ENCODE measurements at places on chromosomes 4 and X.
A peak's percentile ranks its signal among the peaks of the same experiment; 100 is the strongest.

GRCh38 chr4:155353923-155354540 is 22.7 kb downstream of the MAP9 start:
- DNase-seq: no peak

DNA sequence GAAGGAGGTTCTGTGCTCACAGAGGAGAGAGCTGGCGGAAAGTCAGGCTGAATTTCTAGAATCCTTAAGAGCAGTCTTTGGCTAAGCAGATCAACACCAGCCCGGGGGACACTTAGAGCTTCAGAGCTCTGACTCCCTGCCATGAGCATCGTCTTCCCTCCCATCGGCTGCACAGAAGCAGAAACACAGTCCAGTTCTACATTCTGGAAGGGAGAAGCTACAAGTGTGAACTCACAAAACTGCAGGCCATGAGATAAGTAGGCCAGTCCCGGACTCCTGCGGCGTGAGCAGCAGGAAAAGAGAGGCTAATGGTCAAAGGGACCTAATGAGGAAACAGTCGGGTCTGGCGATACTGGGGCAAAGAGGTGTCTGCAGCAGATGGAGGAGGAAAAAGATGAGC is 211.5 kb downstream of the DHX15 start:
- DNase-seq: no peak

DNA sequence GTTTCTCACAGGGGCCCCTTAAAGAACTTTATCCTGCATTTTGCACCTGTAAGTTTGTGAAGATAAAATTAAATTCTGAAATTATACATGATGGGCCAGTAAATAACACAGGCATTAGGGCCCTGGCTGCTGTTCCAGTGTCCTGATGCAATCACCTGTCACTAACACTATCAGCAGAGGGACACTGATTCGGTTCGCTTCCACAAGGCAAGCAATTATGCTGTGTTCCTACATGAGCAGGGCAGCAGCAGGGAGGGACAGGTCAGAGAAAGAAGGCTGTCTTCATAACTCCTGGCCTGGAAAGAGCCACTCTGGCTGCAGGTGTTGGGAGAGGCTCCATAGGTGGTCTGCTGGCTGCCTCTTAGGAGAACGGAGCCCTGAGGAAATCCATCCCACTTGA is 487.3 kb downstream of the MID1IP1 start:
- no peak for DNase-seq

GRCh38 chr4:8818063-8818881 is 53.4 kb downstream of the HMX1 start:
- no peak for DNase-seq

- no peak for DNase-seq
Measured at GRCh38 chrX:45515262-45516215, 314.9 kb upstream of the DIPK2B start.

DNA sequence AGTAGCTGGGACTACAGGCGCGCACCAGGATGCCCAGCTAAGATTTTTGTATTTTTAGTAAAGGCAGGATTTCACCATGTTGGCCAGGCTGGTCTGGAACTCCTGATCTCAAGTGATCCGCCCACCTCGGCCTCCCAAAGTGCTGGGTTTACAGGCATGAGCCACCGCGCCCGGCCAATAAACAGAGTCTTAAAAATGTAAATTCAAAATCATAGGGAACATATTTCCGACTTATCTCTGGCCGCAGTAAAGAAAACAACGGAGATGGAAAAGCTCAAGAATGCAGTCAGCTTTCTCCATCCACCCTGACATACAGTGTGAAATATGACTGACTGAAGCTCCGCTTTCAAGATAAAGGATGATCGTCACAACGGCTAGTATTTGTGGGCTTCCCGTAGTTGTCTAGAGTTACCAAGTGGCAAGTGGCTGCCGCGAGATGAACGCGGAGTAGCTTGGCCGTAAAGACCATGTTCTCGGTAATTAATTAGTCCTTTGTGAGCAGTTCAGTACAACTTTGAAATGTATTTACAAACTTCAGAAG is 495.1 kb upstream of the FAT1 start:
- no peak for DNase-seq

DNA sequence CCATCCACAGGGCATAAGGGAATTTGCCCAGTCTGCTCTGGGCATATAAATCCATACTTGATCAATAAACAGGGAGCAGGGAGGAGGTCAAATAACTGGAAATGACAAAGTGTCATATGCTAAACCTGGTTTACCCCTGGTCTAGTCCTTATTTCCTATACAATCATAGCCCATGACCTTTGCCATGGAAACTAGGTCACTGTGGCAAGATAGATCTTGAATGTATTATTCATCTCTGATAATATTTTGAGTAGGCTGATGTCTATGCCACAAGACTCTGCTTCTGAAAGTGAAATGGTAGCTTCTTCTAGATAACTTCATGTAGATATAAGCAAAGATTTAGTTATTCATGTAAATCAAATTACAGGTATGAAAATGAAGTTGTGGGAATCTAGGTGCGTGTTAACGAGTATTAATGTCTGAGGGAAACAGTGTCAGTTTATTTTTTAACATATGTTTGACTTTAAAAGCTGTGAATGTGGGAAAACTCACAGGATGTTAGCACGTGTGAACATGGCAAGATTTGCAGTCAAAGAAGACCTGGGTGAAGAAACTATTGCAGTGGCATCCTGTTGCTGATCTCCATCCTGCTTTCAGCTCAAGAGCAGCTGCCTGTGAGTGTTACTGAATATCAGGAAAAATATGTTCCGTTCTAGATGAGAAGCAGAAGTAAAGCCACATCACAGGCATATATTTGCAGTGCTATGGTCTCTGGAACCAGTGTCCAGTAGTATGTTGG is 81.8 kb upstream of the NDP start:
- no peak for DNase-seq

DNA sequence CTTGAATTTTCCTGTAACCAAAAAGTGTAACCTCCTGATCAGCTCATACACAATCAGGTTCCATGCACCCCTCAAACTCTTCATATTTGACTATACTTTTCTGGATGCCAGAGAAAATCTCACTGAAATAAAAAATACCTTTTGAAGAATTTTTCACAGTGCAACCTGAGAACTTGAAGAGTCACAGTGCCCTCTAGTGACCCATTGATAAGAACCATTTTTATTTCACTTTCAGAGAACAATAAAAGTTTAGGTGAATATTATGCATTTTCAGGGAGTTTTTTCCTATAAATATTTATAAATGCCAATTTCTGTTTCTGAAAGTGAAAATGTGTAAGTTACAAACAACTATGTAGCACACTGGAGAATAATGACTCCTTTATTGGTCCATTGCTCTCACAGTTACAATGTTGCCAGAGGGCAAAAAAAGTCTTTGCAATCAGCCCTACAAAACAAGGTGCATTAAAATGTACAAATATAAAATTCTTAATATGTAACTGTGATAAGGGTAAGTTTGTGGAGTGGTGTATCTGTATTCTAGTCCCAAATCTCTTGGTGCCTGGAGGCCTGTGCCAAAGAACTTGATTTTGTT is 153.6 kb upstream of the INTU start:
- no peak for DNase-seq

GRCh38 chr4:78775303-78776078 is 659 bp upstream of the BMP2K start:
- DNase-seq: peak; percentile 69

- DNase-seq: no peak
Measured at GRCh38 chrX:112571388-112571787, 108.3 kb downstream of the LHFPL1 start.

DNA sequence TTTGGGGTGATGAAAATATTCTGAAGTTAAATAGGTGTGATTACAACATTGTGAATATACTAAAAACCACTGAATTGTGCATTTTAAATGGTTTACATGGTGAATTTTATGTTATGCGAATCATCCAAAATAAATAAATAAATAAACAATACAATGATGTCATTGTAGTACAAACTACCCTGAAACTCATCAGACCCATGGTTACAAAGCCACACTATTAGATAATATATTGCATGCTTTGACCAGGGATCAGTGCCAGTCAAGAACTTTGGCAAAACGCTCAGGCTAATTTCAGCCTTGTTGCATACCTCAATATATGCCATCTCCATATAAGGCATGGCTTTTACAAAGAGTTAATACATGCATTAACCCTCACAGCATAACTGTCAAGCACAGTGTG is 45.5 kb upstream of the XIAP start:
- DNase-seq: no peak

- DNase-seq: no peak
Measured at GRCh38 chr4:119110121-119110520, 25.5 kb upstream of the MYOZ2 start.

DNA sequence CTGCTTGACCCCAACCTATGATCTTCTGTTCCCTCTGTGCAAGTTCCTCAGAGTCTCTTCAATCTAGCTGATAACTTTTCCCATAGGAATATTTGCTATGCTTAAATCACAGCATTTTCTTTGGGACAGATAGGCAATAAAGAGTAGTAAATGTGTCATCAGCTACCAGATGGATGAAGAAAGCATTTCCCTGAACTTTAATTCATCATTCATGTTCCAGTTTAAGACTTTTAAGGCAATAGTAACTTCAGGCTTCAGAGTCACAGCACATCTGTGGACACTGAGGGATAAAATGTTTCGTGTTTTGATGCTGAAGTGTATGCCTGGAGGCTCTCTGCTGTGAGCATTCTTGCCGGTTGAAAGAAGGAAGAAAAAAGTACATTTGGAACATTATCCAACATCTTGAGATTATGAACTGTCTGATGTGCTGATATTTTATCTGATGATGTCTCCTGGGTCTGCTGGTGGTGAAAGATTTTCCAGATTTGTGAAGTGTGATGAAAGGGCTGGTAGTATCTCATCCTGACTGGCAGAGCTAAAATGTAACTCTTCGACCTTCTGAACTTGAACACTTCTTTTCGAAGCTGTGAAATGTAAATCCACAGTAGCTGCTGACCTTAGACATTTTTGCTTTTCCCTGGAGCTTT is 133.7 kb downstream of the DCLK2 start:
- DNase-seq: no peak

GRCh38 chr4:133775881-133776280 is 425.7 kb downstream of the PABPC4L start:
- no peak for DNase-seq

DNA sequence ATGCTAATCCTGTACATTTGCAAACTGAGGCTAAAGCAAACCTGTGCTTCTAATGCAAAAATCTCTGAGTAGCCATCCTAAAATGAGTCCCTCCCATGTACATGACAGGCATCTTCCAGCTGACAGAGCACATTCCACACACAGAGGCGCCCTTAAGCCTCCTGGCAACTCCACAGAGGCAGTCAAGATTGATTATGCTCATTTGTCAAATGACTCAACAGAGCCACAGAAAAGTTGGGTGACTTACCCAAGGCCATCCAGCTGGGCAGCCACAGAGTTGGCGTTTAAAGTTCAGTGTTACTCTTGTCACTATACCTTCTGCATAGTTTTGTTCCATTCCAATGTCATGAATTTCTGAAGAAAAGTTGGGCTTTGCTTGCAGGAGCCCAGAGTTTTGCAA is 394.6 kb upstream of the FGF13 start:
- DNase-seq: no peak

DNA sequence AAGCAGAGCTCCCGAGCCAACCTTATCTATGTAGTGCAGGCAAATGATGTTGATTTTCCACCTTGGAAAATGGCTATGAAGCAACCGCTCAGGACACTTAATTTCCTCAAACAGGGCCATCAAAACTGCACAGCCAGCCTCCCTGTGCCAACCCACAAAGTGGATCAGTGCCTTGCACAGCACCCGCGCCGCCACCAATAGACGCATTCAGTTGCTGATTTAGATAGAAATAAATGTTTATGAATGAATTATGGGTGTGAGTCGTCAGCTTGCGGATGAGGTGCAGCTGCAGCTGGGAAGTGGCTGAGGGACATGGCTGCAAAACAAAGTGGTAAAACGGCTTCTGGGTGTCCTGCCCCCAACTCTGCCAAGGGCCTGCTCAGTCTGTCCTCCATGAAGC is 47.0 kb downstream of the SOD3 start:
- DNase-seq: no peak

GRCh38 chrX:46255046-46255445 is 290.2 kb downstream of the ZNF674 start:
- DNase-seq: no peak

- no peak for DNase-seq
Measured at GRCh38 chrX:18574591-18574990, 97.3 kb downstream of the RS1 start.

DNA sequence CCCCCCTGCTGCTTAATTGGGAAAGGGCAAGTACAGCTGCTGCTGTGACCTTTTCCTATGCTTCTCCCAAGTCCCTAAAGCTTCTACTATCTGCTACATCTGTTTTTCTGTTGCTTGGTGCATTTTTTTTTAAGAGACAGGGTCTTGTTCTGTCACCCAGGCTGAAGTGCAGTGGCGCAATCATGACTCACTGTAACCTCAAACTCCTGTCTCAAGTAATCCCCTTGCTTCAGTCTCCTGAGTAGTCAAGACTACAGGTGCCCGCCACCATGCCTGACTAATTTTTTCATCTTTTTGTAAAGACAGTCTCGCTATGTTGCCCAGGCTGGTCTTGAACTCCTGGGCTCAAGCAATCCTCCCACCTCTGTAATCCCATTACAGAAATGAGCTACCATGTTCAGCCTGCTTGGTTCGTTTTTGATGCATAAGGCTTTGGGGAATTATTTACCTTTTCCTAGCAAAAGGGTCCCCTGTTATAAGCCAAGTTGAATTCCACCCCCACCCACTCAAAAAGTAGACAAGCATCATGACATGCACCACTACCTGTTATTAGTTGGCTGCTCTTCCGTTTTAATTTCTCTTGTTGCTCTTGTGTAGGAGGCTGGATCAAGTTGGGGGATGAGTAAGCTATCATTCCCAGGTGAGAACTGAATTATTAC is 39.6 kb downstream of the DGKK start:
- no peak for DNase-seq

- no peak for DNase-seq
Measured at GRCh38 chrX:136405126-136405525, 82.6 kb upstream of the BRS3 start.

DNA sequence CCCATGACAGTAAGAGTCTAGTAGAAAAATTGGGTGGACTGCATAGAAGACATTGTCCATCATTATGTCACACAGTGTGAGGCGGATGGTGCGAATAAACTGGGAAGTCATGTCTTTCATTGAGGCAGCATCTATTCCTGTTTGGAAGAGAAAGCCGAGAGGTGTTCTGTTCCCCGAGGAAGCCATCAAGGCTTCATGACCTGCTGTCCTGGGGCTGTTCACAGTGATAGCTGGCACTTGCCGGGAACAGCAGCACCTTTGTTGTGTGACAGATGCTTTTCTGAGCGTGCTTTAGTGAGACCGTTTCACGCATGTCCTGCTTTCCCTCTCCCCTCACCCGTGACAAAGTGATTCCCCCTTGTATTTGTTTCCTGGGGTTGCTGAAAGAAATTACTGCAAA is 20.3 kb downstream of the RGS12 start:
- DNase-seq: no peak

DNA sequence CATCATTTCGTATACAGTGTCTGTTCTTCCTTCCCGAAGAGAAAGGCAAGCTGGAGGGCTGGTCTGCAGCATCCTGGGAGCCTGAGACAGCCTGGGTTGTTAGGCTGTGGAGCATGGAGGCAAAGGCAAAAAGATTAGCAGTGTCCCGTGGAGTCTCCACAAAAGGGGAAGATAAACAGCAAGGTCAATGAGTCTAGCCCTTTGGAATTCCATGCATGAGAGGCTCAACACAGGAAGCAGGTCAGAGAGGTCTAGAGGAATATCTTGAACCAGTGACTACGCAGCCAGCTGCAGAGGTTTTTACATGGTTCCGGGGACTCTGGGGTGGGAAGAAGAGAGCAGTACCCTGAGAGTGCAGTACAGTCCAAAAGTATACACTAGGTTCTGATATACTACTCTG is 12.2 kb upstream of the MCF2 start:
- no peak for DNase-seq

All from stimulated activated CD8-positive, alpha-beta memory T cell treated with anti-CD3 and anti-CD28 coated beads, Interleukin-4, amount 100 ng/mL, for 4 hours (primary cell).